Smooth muscle cell of bladder (primary cell): ENCODE measurements at places on chromosomes 2 and 18. TPM values are rescaled to one million over a fixed set of nuclear protein-coding genes. Genes with fewer than 3 reads are reported as not detected.

Gene DSG1
- not detected in 2 replicates for total RNA-seq

Gene LYG2
- total RNA-seq: not detected in 2 replicates

Gene MALL
- total RNA-seq: 2.6 and 11.3 TPM in 2 replicates

Gene RNF152
- 10.5 and 14.6 TPM in 2 replicates for total RNA-seq

Gene FBXO15
- 1.0 and 1.1 TPM in 2 replicates for total RNA-seq

Gene CPLX4
- total RNA-seq: not detected in 2 replicates
